ENCODE measurements at places on chromosomes 3 and 15.

GRCh38 chr15:72312605-72313447, 7.1 kb downstream of the CELF6 start:
- peak; percentile 21 for DNase-seq

DNA sequence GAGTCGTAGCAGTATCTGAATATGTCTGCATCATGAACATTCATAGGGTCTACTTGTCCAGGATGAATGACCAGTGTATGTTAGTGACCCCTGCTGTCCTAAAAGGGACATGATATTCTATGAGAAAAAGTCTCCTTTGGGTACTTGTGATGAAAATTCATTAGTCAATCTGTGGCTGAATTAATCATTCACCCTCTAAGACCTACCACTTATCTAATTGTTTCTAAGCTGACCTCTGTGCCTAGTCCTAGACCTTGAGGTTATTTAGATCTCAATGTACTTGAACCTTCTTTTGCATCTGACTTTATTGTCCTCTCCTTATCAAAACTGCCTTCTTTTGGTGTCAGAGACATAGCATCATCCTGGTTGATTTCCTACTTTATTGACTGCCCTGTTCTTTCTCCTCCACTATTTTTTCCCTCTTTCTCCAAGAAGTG, 799.3 kb downstream of the DIPK2A start:
- no peak for DNase-seq

DNA sequence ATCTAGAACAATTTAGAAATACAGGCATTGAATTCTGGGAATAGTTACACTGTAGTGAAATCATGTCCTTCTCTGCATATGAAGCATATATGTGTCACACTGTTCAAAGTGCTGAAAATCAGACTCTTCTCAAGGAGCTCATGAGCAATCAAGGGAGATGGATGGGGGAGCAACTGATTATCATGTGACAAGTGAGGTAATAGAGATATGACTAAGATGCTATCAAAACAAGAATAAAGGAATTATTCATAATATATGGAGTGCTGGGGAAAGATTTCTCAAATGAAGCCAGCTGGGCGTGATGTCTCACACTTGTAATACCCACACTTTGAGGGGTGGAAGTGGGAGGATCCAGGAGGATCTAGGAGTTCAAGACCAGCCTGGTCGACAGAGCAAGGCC, 74.9 kb upstream of the CHRNB4 start:
- DNase-seq: no peak

DNA sequence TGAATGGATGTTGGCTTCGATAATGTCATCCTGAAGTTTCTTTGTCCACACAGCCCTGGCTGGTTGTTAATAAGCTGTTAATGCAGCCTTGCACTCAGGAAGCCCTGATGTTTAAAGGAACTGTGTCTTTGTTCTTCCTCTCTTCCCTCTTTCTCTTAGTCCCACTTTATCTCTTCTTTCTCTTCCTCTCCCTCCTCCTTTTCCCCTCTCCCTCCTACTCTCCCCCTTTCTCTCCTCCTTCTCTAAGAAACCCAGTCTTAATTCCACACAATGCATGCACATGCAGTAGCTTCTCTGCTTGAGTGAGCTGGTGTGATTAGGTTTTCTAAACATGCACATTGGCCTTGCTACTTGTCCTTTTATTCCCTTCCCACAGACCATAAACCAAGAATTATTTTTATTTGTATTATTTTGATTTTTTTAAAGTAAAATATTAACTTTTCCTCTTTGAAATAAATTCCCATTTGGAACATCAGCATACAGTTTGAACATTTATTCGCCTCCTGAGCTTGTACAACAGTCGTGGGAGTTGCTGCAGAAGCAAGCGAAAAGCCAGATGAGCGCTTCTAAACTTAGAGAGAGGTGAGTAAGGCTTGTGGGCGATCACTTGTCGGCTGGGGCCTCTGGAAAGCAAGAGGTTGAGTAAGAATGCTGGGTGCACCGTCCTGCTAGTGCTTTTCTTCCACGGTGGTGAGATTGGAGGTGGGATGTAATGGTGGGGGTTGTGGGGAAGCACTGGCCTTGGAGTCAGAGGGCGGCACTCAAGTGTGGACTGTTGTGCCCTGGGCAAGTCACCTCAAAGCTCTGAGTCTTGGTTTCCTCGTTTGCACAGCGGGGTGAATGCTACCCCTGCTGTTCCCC, 7.2 kb downstream of the GHRL start:
- no peak for DNase-seq

- no peak for DNase-seq
These were observed 86.1 kb downstream of the CCNL1 start for GRCh38 chr3:157073810-157074209.

DNA sequence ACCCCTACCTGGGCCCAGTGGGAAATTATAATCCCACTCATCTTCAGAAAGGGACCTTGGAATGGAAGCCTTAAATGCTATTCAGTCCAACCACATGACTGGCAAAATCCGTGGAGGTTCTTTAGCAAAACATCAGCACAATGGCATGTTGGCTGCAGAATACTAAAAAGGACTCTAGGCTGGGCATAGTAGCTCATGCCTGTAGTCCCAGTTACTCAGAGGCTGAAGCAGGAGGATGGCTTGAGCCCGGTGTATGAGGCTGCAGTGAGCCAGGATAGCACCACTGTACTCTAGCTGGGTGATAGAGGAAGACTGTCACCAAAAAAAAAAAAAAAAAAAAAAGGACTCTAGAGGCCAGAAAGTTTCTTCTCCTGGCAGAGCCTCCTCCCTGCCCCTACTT, 60.6 kb upstream of the RYK start:
- no peak for DNase-seq

GRCh38 chr3:71579935-71580406, 3.6 kb downstream of the FOXP1 start:
- no peak for DNase-seq

DNA sequence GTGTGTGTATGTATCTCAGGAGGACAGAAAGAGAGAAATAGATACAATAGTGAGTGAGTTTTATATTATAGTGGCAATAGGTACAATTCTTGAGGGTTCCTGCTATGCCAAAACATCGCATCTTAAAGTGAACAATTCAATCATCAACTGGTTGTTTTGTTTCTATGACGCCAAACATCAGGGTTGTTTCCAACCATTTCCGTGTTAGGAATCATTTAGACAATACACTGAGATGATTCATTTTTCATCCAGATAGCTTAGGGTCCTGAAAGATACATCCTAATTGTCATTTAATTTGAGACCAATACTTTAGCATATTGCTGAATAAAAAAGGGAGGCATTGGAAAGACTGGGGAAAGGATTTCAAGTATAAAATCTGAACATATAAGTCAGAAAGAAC, 472.2 kb downstream of the MCTP2 start:
- no peak for DNase-seq

DNA sequence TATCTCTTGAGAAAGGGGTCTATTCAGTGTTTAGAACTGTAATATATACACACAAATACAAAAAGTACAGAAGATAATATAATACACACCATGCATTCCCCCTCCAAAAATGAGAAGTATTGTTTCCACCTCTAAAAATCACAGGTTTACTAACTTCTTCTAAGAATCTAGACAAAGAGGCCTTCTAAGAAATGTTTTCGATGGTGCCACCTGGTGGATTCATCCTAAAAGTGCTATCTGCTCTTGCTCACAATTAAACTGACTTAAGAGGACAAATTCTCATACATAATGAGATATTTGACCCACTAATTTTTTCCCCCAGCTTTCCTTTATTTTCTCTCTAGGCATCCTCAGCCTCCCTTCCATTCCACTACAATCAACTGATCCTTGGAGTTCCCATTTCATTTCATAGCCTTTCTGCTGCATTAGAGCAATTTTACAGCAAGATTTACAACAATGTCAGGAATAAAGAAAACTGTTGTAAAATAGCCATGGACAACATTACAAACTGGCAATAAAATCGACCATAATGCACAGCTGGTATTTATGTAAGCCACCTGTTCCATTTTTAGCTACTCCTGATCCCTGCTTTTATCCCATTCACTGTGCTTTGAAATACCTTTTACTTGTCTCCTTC, 124.6 kb downstream of the ARRDC4 start:
- DNase-seq: peak; percentile 8

DNA sequence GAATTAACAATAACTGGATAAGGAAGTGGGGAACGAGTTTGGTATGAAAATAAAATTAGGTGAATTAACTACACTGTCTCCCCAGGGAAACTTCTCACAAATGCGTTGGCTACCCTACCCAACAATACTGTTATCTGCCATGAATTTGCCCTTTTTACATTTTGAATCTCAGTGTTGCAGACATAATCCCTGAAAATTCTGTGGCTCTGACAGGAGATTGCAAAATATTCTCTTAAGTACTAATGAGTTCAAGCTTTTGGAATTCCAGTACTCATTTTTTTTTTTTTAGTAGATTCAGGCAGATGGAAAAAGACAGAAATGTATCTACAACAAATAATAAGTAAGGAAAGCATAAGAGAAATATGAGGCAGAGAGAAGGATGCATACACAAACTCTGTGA, 332.6 kb downstream of the LSAMP start:
- DNase-seq: no peak

DNA sequence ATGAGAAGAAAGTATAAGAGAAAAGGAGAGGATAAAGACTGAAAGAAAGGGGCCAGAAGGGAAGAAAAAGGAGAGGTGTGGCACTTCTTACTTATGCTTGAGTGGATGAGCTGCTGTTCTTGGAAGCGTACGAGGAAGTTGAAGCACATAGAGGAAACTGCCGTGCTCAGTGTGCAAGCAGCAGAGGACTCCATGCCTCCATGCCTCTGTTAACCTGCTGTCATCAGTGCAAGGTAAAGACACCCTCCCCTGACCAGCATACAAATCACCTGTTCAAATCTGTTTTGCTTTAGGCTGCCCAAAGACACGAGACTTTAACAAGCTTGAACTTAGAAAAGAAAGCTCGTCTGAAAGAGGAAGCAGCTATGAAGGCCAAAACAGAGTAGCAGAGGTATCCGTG, 6.4 kb downstream of the WDR5B start:
- DNase-seq: no peak

GRCh38 chr3:152269831-152270734, 1.4 kb downstream of the MBNL1 start:
- DNase-seq: no peak

- DNase-seq: no peak
These were observed 57.1 kb upstream of the FXR1 start for GRCh38 chr3:180855364-180855763.

- DNase-seq: no peak
These were observed 44.7 kb downstream of the USP50 start for GRCh38 chr15:50501815-50502214.

GRCh38 chr3:43013256-43013655, 34.1 kb downstream of the GASK1A start:
- DNase-seq: no peak

DNA sequence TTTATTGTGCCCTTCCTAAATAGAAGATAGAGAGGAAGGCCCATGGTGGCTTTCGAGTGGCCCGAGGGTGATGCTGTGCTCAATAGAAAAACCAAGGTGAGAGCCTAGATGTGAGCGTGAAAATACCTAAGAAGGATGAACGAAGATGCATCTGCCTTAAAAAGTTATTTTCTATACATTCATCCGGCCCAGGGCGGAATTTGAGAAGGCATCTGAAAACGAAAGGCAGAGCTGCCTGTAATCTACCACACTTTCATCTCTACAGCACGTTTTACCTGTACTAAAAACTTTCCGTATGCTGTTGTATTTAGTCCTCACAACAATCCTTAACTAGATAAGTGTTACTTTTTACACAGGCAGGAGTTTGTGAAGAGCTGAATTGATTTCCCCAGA, 1.4 kb downstream of the DUT start:
- no peak for DNase-seq

GRCh38 chr3:138327831-138328230, 1.8 kb downstream of the NME9 start:
- DNase-seq: no peak

- no peak for DNase-seq
These were observed 33.0 kb downstream of the PAQR9 start for GRCh38 chr3:142930463-142930862.

GRCh38 chr3:45026038-45026437, at the start of gene CLEC3B:
TSS of gene CLEC3B (plus strand) at chr3:45026303. CDS start at chr3:45026363, 60 bp downstream.
- no peak for DNase-seq

- DNase-seq: no peak
These were observed 164.3 kb upstream of the LRIG1 start for GRCh38 chr3:66665021-66665695.

GRCh38 chr15:49495993-49496753, 73.1 kb downstream of the FGF7 start:
- no peak for DNase-seq

- no peak for DNase-seq
These were observed 1.7 kb upstream of the LINGO1 start for GRCh38 chr15:77634266-77634962.

- no peak for DNase-seq
These were observed 56.4 kb downstream of the SPTSSB start for GRCh38 chr3:161314836-161315395.

DNA sequence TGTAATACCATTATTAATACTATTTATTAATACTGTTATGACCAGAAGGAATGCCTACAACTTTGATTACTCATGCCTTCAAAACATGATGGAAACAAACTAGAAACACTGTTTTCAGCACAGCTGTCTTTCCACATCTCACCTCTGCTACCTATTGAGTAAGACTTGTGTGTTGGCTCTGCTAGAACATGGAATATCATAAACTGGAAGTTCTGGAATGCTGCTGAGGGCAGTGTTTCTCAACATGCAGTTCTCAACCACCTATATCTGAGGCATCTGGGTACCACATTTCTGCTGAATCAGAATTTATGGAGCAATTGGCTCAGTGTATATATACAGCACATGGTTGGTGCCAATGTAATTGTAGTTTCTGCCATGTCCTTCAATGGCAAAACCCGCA, 392.1 kb downstream of the TUSC7 start:
- DNase-seq: no peak

GRCh38 chr3:72033666-72034428, 248.9 kb upstream of the PROK2 start:
- DNase-seq: no peak

DNA sequence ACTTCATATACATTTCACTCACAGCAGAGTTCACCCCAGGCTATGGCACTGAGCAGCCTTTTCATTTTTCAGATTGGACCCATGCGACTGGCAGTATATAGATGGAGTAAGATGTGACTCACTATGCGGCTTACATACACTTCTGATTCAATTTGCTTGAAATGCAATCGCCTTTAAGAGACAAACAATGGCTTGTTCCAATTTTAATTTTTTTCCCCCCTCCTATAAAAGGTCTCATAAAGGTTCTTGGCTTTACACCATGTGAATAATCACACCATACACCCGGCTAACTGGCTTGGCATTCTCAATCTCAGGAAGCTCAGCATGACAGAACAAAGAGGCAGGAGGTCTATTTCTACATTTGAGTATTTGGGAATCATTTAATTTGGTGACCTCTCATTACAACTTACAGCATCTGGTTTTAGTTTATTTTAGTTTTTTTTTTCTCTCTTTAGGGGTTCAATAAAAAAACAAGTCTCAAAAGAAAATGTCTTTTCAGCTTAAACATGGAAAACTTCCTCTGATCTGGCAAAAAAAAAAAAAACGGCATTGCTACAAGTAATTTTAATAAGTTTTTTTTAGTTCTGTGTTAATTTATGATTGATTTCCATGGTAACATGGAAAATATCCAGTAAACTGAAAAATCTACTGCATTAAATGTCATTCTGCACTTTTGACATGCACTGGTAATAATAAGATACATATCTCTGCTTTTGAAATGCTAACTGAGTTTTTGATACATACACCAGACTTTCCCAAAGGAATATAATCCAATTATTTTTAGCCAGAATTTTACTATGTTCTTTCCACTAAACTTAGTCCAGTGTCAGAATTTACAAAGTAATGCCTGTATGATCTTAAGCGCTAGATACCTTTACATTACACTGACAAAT, 38.8 kb downstream of the GADL1 start:
- DNase-seq: no peak
